Karpas-422 (cell line): ENCODE measurements at places on chromosomes 2 and 18. TPM values are rescaled to one million over a fixed set of nuclear protein-coding genes. Genes with fewer than 3 reads are reported as not detected.

Gene ACTR2
- total RNA-seq = 155 and 228 TPM in 2 replicates

GRCh38 chr2:989781-990467 is 39.3 kb downstream of the SNTG2 start:
- peaks cover 15% of the 10 kb centered on the region for H3K4me1 ChIP-seq
- no peak overlapping the region for H3K27ac ChIP-seq
- peak; percentile 37 for DNase-seq

DNA sequence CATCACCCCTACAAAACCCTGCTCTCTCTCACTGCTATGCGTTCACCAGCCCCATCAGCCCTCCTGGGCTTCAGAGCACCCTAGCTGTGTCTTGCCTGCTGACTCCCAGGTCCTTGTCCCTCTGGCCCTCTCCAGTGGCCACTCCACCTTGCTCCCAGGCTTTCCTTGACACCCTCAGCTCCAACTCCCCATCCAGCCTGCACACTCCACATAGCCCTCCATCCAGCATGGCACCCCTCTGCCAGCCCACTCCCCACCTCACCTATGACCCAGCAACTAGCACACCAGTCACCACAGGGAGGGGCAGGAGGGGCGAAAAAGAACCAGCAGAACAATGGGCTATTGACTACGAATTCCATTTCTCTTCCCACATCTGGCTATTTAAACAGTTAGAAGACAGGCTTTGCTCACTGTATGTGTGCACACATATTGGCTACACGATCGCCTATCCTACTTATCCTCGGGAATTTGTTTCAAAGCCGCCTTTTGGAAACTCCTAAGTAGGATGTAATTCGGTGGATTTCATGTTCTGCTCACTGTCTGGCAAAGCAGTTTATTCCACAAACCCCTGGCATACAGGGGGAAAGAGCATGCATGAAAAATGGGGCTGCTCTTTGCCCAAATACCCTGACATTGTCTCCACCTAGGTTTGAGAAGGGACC is 195.3 kb downstream of the SMAD2 start:
- no peak overlapping the region for H3K4me3 ChIP-seq
- H3K27me3 ChIP-seq = no peaks in the 10 kb centered on the region
- H3K4me1 ChIP-seq = no peaks in the 10 kb centered on the region
- no peak for DNase-seq
- no peaks in the 10 kb centered on the region for H3K36me3 ChIP-seq

- no peak overlapping the region for H3K4me3 ChIP-seq
- H3K27ac ChIP-seq = no peak overlapping the region
- no peaks in the 10 kb centered on the region for H3K27me3 ChIP-seq
- 0 out of 2 replicates have a peak, but pooled peaks cover 4% of the 10 kb centered on the region for H3K36me3 ChIP-seq
- no peaks in the 10 kb centered on the region for H3K4me1 ChIP-seq
Measured at GRCh38 chr2:3267869-3268704, 109.5 kb downstream of the EIPR1 start.
